Pericardium fibroblast (primary cell): ENCODE measurements at places on chromosomes 7 and 10. TPM values are rescaled to one million over a fixed set of nuclear protein-coding genes. Genes with fewer than 3 reads are reported as not detected.

ZPBP gene
- total RNA-seq = not detected in 2 replicates

TCTN3 gene
- 36.3 and 45.4 TPM in 2 replicates for total RNA-seq

MET gene
- 0.23 and 8.9 TPM in 2 replicates for total RNA-seq

AQP1 gene
- 10.9 and 133 TPM in 2 replicates for total RNA-seq

DYDC2 gene
- total RNA-seq = not detected in 2 replicates

IKZF5 gene
- total RNA-seq = 1.4 and 1.5 TPM in 2 replicates
